Natural killer cell (primary cell): ENCODE measurements at places on chromosomes 13 and 19.
A peak's percentile ranks its signal among the peaks of the same experiment; 100 is the strongest.

DNA sequence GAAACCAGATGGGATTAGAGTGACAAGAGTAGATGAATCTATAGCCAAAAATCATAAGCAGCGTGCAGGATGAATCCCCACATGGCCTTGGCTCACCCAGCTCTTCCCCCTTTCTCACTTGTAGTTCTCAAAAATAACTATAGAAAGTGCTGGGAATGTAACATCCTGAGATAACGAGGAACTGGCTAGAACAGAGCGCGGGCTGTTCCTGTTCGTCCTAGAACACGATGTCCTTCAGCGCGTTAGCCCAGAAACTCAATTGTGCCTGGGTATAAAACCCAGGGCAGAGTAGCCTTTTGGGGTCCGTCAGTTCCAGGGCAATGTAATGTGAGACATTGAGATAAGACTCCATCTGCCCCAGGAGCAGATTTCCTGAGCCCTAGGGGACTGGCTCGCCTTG lies 326.2 kb downstream of the TSHZ3 start:
- DNase-seq: no peak

DNA sequence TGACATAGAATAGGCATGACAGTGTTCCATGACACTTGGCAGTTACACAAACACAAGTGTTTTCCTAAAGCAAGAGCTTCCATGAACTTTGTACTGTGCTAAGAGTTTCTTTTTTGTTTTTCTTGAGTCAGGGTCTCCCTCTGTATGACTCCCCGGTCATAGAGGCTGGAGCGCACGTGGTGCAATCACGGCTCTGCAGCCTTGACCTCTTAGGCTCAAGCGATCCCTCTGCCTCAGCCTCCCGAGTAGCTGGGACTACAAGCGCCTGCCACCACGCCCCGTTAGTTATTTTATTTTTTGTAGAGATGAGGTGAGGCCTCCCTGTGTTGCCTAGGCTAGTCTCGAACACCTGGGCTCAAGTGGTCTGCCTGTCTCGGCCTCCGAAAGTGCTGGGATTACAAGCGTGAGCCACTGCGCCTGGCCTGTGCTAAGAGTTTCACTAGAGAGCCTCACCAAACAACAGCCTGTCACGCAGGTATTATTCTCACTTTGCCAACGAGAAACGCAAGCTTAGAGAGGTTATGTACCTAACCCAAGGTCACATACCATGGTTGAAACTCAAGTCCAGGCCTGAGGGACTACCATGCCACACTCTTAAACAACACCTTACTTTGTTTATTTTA lies 355.9 kb downstream of the KLF12 start:
- no peak for DNase-seq

DNA sequence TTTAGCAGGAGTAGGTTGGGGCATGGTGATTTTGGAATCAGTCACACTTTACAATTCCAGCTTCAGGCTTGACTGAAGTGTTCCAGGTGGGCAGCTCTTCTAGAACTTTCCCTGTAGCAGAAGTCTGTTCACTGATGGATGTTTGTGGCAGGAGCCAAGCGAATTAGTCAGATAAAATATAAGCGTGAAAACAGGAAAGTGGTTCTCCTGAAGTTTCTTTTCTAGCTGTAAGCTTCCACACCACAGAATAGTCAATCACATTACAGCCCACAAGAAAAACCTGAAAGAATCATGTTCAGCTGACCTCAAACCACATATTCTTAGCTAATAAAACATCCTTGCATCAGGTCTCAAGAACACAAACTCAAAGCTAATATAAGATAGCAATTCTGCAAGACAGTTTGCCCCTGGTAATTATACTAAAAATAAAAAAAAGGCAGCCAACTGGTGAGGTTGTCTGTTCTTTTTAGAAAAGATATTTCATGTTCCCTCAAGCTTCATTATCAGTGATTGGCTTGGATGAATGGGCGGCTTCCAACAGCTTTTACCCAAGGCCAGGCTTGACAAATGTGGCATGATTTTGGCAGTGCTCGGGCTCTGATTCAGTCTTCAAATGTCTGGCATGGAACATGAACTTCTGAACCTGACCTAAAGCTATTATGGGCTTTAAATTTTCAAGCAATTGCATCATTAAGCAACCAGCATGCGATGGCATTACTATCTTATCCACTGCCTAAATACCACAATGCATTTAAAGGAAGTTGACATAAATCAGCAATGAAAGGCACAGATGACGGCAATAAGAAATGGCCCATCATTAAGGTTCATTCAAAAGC lies 136.8 kb downstream of the DCLK1 start:
- no peak for DNase-seq

DNA sequence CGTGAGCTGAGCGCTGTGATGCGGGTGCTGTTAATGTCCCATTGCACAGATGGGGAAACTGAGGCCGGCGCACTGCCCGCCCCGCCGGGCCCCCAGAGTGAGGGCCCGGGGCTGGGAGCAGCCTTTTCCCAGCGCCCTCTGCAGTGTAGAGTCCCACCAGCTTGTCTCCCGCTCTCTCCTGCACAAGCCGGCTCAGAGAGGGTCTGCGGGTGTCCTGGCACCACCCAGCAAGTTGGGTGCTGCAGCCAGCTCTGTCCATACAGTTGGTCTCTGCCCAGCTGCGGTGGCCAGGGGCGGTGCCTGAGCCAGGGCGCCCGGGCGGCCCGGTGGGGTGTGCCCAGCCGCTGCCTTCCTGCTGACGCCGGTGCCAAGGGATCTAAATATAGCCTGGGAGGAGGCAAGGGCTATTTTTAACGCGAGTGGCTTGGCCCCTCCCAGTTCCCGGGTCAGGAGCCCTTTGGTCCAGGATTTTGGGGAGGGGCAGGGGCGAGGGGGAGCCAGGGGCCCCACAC lies 19.3 kb downstream of the GADD45B start:
- DNase-seq: peak; percentile 40

DNA sequence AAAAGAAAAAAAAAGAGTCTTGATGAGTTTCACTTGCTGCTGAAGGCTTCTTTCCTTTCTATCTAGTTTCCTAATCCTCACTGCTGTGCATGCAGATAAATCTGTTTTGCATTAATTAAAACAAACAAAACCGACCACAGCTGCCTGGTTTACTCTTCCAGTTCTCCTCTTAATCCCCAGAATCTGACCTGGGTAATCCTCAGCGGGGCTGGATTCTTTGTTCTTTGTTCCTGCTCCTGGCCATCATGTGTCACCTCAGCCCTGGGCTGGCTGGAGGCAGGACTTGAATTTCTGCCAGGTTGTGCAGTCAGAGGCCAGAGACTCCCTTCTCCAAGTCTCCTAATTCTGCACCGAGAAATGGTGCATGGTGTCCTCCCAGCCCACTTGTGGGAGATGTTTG lies 52.2 kb upstream of the CYP4F8 start:
- DNase-seq: no peak

GRCh38 chr13:23609414-23609760 lies 39.2 kb downstream of the TNFRSF19 start:
- DNase-seq: no peak
